ENCODE measurements at places on chromosomes 11 and 22. TPM values are rescaled to one million over a fixed set of nuclear protein-coding genes. Genes with fewer than 3 reads are reported as not detected.

SMTNL1 gene
- total RNA-seq: not detected

DNA sequence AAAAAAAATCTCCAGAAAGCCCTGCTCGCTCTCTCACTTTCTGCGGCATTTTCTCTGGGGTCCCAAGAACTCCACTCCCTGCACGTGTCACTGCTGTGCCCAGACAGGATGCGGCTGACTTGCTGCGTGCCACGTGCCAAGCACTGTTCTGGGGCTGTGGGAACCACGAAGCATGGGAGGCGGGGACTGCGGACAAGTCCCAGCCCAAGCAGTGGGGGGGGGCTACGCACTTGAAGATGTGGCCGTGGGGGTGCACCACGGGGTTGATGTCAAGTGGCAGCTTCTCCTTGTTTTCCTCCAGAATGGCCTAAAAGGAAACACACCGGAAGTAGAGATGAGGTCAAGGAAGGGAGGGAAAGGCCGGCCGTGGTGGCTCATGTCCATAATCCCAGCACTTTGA, 10.8 kb downstream of the TTLL12 start:
- DNase-seq: no peak

- no peak for DNase-seq
These were observed 68.1 kb upstream of the SLC22A12 start for GRCh38 chr11:64522843-64523380.

- DNase-seq: no peak
These were observed 17.6 kb downstream of the DAGLA start for GRCh38 chr11:61697764-61698163.

DNA sequence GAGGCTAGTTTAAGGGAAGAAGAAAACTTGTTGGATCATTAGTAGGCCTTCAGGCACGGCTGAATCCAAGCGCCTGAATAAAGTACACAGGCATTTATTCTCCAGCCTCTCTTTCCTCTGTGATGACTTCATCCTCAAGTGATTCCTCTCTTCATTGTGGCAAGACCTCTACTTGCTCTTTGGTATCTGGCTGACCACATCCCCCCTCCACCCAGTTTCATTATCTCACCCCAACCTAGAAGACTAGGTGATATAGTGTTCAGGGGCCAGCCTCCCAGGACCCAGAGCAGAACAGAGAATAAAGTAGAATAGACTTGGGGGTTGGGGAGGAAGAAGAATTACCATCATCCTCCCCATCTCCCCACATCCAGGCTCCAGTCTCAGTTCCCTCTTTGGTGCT, 189.3 kb downstream of the MIAT start:
- DNase-seq: no peak

DNA sequence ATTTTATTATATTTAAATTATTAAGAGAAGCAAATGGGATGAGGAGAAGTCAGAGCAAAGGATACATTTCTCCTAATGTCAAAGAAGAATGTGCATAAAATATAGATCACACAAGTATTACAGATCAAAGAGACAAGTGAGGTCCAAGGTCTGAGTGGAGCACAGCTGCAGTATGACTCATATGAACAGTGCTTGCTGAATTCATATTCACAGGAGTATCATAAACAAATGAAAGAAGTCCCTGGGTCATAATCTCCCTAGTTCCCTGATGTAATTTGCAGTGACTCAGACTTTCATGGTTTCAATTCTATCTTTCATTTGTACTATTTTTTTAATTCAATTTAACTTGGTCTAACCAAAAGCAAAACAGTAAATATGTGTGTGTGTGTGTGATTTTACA, 499.0 kb upstream of the CCDC179 start:
- no peak for DNase-seq
